Right cardiac atrium (tissue), 5 donors: ENCODE measurements at places on chromosomes 13 and 19. TPM values are rescaled to one million over a fixed set of nuclear protein-coding genes. Genes with fewer than 3 reads are reported as not detected.

GRCh38 chr19:10846500-10847202 lies 1.6 kb upstream of the C19orf38 start:
- DNase-seq: no peak

GRCh38 chr19:3788996-3789778 lies 3.0 kb upstream of the MATK start:
- DNase-seq: peak; percentile 31

GRCh38 chr19:4403005-4403761 lies 743 bp downstream of the CHAF1A start:
- DNase-seq: no peak

GRCh38 chr19:53977991-53978731 lies 13.3 kb upstream of the CACNG6 start:
- peak; percentile 79 for DNase-seq

- peak; percentile 91 for DNase-seq
Observed at GRCh38 chr19:39428283-39429112, 7.3 kb downstream of the RPS16 start.

DNA sequence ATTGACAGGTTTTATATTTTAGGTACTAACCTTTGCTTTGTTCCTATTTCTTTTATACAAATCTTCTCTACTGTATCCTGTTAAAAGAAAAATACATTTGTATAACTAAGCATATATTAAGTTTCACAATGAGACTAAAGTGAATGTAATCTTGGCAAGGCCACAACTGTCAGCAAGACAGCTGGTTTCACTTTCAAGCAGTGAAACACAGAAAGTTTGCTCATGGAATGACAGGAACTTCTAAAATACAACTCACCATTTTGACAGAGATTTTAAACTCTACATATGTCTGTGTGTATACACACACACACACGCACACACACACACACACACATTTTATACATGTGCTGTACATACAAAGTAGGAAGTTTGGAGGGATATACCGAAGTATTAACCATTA lies 53.3 kb downstream of the PARP4 start:
- DNase-seq: no peak

DNA sequence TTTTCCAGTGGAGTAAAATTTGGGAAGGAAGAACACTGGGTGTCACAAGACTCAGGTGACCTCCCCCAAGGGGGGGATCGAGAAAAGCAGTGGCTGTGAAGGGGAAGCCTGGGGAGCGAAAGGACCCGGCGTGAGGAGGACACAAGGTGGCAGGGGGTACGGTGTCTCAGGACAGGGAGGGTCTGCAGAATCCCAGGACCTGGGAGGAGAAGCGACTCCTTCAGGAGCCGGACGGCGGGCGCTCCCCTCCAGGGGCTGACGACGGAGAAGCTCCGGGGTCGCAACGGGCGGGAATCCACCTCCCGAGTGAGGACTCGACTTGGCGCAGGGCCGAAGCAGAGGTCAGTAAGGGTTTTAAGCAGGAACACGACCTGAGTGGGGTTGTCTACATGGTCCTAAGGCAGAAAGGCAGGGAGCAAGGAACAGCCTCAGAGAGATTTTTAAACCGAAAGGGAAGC lies 529 bp downstream of the ZNF836 start:
- DNase-seq: peak; percentile 60

GRCh38 chr13:111458739-111459138 lies 138.3 kb downstream of the TEX29 start:
- peak; percentile 28 for DNase-seq

- DNase-seq: no peak
Observed at GRCh38 chr13:72186730-72187422, 319.9 kb upstream of the DACH1 start.

DNA sequence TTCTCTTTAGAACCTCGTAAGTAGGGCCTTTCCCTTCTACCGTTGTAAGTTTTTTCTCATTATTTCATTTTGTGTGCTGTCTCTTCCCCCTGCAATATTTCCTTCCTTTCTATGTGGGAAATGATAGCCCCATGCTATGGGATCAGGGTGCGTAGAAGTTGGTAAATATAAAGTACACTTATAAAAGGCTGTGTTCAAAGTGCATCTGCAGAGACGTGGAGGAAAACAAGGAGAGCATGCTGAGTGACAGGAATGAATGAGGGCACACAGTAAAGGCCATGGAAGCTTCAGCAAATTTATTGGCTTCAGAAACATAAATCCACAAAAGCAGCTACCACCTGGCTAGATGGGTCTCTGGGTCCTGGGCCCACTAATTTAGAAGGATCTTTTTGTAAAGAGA lies 21.6 kb upstream of the SPRY2 start:
- no peak for DNase-seq

DNA sequence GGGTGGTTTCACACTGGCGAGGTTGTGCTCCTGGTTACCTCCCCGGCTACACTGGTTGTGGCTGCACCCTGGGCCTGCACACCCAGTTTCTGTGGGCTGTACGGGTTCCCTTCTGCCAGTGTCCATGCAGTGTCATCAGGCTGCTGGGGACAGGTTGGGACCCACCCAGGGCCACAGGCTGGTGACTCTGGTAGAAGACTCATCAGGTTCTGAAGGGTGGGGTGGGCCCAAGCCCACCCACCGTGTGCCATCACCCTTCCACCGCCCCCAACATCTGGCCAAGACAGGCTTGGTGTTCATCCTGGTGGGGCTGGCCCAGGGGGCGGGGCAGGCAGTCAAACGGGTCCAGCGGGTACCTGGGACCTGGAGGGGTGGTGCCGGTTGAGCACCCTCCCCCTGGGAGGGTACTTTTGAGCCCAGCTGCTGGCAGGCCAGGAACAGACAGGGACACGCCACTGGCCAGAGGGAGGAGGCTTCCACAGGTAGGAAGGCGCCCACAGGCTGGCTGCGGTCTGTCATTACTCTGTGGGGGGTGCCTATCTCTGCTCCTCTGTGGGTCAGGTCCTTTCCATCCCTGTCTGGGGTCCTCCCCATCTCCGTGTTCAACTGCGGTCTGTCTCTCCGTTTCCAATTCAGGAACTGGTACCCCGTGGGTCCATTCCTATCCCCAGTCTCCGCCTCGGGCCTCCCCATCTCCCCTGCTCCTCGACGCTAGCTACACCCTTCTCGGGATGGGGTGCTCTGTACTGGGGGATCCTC lies at the start of gene RNF225:
RNF225 (plus strand) TSS at position 437 of the 759 bp plus-strand sequence. CDS start 434 bp downstream, outside the sequence.
- DNase-seq: no peak

- peak; percentile 14 for DNase-seq
Observed at GRCh38 chr19:38737921-38738737, 6.1 kb downstream of the CAPN12 start.

GRCh38 chr13:31625115-31625514 lies 114.2 kb upstream of the RXFP2 start:
- no peak for DNase-seq

DNA sequence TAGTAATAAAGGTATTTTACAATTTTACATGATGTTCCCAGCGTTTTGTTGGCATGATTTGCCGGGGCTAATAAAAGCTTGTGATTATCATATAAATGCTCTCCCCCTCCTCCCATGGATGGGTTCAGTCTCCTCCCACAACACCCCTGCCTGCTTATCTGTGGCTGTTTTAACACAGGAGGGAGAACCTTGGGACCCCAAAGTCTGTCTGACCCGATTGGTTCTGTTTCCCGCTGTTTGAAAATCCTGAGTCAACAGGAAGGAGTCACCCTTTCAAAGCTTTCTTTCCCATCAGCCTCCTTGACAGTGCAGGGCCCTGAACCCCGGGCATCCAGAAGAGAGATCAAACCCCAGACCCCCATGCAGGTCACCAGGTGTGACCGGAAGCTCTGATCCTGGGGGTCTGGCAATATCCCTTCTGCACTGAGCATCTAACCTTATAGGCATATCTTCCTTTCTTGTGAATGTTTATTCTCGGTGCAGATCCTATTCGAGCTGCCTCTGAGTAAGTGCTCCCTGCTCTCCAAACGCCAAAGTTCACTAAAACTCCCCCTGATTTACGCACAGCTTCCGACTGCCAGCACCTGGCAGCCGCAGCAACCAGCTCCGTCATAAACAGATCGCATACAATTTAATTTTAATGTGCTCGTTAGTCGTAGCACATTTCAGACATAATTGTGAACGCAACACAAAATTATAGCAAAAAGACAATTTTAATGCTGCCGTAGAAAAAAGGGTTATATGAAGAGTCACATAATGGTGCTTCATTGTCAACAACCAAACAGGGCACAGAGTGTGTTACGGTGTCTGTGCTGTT lies 74.8 kb downstream of the TSHZ3 start:
- DNase-seq: peak; percentile 13

DNA sequence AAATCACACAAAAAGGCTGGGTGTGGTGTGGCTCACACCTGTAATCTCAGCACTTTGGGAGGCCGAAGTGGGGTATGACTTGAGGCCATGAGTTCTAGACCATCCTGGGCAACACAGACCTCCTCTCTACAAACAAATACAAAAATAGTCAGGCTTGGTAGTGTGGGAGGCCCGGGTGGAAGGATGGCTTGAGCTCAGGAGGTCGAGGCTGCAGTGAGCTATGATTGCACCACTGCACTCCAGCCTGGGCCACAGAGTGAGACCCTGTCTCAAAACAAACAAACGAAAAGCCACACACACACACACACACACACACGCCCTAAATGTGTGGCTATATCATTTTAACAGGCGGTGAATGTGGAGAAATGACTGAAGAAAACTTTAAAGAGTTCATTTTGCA lies 904 bp upstream of the ZNF557 start:
- no peak for DNase-seq

DUS3L gene
- total RNA-seq: 16.0 TPM

SPACA4 gene
- total RNA-seq: not detected

FLT3 gene
- 0.37 TPM for total RNA-seq

LILRA1 gene
- total RNA-seq: 0.64 TPM

ANGPTL8 gene
- not detected for total RNA-seq

ZNF443 gene
- total RNA-seq: 2.7 TPM

PGLYRP2 gene
- total RNA-seq: not detected
